AG04449 (cell line): ENCODE measurements at places on chromosomes 13 and 19.
A peak's percentile ranks its signal among the peaks of the same experiment; 100 is the strongest.

DNA sequence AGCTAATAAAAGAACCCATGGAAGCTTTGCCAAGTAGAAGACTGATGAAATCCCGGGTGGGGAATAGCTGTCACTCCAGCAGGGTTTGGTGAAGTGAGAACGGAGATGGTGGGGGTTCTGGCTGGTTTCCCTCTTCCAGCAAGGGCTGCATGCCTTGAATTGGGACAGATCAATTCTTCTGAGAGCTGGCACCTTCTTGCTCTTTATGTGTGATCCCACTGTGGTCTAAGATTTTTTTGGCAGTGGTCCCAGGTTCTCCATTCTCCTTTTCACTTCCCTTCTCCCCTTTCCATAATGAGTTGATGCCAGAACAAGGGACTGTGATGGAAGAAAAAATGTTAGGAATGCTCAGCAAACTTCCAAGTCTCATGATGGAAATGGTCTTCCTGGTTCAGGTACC is 50.0 kb downstream of the TNFSF11 start:
- DNase-seq = no peak

DNA sequence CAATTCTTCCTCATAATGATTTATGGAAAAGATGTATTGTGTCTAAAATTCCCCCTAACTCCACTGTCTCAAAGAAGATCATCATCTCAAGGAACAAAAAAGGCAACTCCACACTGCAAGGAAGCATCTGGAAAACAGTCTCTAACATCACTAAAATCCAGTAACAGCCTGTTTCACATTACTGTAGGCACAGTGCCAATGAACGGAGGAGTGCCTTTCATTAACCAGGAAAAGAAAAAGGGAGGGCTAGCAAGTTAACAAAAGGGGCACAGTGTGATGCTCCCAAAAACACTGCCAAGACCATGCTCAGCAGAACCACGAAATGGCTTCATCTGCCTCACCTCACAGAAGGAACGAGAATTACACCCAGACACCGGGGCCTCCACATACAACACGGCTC is 8.5 kb downstream of the TMTC4 start:
- no peak for DNase-seq

GRCh38 chr13:29524176-29524575 is 71.3 kb downstream of the SLC7A1 start:
- no peak for DNase-seq

GRCh38 chr19:58203814-58204475 is 21.1 kb downstream of the ZNF274 start:
- no peak for DNase-seq

DNA sequence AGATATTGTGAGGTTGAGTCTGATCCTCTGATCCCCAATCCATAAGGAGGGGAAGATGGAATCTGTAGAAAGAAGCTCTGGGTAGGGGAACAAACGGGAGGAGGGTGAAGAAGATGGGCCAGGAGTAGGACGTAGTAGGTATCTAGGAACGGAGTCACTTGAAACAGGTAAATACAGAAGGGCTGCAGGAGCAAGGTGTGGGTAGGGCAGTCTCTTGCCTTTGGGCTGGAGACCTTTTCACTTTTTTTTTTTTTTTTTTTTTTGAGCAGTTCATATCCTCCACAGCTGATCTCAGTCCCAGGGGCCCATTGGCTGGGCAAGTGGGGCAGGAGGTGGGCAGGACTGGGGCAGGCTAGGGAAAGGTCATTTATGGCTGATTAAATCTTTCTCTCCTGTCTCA is 1.5 kb downstream of the BCKDHA start:
- DNase-seq = no peak

GRCh38 chr13:70579941-70580340 is 471.7 kb upstream of the KLHL1 start:
- no peak for DNase-seq

DNA sequence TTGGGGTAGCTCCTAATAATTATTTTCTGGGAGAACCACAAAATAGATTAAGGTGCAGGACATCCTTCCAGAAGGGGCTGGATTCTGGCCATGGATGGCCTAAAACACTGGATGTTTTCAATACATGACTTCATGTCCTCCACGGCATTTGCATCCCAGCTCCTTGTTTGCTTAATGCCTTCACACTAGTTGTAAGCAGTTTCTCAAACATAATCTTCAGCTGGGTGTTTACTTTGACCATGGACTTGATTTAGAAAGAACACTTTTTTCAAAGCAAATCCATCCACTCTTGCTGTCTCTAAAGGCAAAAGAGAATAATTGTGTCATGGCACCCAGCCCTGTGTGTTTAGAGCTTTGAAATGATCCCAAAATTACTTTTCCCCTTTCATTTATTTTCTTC is 82.5 kb upstream of the GSX1 start:
- no peak for DNase-seq

- no peak for DNase-seq
Measured at GRCh38 chr19:14476673-14477401, 1.7 kb upstream of the PTGER1 start.

GRCh38 chr13:102310691-102311418 is 91.0 kb downstream of the FGF14 start:
- DNase-seq = no peak

- no peak for DNase-seq
Measured at GRCh38 chr19:44260343-44260681, 626 bp downstream of the ZNF233 start.

GRCh38 chr19:43572171-43572588 is 3.1 kb downstream of the XRCC1 start:
- DNase-seq = no peak

DNA sequence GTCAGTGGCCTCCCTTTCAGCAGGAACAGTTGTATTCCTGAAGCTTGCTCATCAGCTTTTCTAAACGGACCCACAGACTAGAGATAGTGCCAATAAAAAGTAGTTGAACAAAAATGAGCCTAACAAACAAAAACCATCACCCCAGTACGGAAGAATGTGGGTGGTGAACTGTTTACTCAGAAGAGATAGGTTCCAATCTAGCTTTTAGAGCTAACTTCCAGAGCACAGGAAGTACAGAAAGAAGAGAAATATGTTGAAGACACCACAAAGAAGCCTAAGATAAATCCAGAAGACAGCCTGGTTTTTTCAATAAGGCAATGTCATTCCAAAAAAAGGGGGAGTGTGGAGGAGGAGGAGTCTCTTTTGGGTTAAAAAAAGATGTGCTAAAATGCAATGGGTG is 2.8 kb upstream of the LMO7 start:
- DNase-seq = peak; percentile 88

DNA sequence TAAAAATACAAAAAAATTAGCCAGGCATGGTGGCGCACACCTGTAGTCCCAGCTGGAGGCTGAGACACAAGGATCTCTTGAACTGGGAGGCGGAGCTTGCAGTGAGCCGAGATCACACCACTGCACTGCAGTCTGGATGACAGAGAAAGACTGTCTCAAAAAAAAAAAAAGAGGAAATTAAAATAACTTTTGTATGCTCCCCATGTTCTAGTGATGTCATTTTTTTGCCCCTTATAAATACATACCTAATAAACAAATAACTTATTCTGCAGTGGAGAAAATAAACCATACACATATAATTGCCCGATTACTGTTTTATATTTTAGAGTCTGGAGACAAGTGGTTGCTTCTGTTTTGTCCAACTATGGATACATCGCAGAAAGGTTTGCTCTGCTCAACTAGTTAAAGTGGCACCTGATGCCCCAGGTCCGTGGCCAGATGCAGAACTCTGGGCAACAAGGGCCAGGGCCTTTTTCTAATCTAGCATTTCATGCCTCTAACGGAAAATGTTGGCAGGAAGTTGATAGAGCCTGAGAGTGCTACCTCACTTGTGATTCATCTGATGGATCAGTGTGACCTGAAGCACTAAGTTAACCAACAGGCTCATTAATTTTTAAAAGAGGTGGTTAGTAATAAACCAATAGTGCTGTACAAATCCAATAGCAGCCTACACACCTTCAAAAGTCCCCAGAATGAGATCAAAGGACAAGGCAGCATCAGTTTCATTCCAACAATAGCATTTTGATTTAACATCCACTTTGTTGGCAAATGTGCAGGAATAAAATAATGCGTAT is 18.8 kb downstream of the UBE2L5 start:
- no peak for DNase-seq

GRCh38 chr19:39067104-39067503 is 17.1 kb upstream of the ACP7 start:
- no peak for DNase-seq

- DNase-seq = no peak
Measured at GRCh38 chr19:18520848-18521691, 800 bp downstream of the ELL start.

GRCh38 chr13:25213715-25214114 is 41.6 kb upstream of the AMER2 start:
- no peak for DNase-seq

DNA sequence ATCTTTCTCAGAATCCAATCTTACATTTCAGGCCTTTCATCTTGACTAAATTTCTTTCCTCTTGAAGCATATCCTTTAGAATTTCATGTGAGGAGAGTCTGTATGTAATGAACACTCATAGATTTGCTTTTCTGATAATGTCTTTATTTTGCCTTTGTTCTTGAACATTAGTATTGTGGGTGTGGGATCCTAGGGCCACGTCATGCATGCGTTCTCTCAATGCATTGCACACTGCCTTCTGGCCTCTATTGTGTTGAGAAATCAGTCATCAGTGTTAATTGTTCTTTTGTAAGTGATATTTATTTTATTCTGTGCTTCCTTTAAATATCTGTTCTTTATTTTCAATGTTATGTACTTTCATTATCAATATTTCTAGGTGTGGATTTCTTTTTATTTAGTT is 364.9 kb downstream of the OXGR1 start:
- DNase-seq = no peak

GRCh38 chr19:40159744-40160143 is 31.5 kb upstream of the MAP3K10 start:
- no peak for DNase-seq

GRCh38 chr19:54626757-54627156 is 3.5 kb upstream of the LILRB1 start:
- no peak for DNase-seq

DNA sequence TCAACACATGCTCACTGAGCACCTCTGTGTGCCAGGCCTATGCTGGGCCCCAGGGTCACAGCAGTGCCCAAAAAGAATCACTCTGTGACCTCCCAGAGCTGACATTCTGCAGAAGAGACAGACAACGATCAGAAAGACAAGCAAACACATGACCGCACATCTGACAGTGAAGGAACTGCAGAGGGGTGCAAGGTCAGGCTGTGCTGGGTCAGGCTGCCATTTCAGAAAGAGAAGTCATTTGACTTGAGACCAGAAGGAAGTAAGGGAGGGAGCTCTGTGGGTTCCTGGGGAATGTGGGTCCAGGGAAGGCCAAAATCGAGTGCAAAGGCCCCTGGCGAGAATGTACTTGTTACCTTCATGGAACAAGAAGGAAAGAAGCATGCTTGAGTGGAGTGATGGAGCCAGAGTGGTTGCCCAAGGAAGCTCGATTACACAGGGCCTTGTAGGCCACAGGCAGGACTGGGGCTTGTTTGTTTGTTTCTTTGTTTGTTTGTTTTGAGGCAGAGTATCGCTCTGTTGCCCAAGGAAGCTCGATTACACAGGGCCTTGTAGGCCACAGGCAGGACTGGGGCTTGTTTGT is 11.4 kb upstream of the CD22 start:
- no peak for DNase-seq

DNA sequence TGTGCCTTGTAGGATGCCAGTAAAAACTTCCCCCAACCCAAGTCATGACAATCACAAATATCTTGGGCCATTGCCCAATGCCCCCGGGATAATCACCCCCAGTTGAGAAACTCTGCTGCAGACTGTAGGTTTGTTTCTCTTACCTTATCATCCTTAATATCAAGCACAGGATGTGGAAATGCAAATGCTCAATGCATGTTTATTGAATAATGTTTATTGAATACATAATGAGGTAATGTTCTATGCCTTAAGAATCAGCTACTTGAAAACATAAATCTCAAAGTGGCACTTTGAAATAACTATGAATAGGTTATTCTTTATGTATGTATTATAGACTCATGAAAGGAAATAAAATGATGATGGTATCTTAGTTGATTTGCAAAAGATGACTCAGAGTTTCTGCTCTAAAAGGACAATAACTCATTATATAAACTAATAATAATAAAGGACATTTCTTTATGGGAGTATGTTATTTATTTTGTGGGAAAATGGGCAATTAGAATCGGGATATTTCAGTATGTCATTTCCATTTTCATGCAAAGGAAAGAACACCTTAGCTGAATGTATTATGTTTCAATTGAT is 414.2 kb downstream of the EFNB2 start:
- DNase-seq = no peak

DNA sequence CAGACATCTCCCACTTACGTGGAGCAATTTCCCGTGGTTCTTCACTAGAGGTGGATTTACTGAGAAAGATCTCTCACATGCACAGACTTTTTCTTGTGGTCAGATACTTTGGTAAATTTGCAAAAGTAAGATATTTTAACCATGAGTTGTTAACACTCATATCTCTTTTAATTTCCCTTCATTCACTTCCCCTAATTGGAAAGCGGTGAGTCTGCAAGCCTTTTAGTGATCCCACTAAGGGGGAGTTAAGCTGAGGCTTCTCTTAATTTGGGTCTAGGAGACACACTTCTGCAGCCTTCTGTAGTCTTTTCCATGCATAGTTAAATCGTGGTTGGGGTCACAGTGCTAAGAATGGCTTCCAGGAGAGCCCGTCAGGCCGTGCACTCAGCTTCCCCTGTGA is 30.7 kb upstream of the SERPINE3 start:
- DNase-seq = no peak

DNA sequence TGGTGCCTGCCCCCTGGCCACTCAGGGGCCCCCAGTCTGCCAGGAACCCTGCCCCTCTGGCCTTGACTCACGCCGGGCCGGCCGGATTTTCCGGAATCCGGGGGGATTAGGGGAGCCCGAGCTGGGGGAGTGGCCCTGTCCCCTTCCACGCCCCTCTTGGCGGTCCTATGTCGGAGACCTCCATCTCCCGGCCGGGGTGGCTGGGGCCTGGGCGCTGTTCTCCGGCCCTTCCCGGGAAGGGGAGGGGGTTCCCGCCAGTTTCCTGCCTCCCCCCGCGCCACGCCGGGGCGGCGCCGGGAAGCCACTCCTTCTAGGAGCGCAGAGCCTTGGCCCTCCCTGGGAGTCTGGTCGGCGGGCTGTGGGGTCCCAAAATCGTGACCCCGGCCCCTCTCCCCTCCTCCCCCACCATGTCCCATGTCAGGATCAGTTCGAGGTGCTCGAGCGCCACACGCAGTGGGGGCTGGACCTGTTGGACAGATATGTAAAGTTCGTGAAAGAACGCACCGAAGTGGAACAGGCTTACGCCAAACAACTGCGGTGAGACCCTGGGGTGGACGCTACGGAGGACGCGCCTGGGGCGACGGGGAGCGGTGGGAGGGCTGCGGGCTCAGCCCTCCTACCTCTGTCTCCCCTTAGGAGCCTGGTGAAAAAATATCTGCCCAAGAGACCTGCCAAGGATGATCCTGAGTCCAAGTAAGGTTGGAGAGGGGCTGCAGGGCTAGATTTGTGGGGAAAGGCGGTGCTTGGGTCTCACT is 1.3 kb downstream of the TRIP10 start:
- DNase-seq = no peak
